ENCODE measurements at places on chromosomes 5 and 9.

- no peak for DNase-seq
Observed at GRCh38 chr9:77825361-77825760, 177.2 kb upstream of the GNA14 start.

DNA sequence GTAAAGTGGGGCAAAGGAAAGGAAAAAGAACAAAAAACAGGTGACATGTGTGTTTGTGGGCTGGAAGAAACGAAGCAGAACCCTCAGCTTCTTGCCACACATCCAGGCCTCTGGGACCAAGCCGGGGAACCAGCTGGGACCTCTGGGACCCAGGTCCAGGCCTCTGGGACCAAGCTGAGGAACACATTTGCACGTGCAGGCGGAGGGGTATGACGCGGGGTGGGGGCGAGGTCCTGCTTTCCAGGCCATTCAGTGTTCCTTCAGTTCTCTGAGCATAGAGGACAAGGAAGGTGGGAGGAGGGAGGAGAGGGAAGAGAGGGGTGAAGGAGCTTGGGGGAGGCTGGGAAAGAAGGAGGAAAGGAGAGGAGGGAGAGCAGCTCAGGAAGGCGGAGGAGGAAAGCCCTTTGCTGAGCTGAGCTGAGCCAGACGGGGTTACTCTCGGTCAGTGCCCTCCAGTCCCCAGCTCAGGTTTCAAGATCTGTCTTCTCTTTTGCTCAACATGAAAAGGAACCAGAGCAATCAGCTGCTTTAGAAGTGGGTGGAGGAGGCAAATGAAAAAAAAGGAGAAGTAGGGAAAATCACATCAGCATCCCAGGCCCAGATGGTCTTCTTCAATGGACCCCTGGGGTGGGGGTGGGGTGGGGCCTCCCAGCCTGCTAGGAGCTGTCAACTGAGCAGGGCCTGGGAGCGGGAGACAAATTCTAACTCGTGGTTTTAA, 59.1 kb downstream of the ABCA1 start:
- peak; percentile 77 for DNase-seq

DNA sequence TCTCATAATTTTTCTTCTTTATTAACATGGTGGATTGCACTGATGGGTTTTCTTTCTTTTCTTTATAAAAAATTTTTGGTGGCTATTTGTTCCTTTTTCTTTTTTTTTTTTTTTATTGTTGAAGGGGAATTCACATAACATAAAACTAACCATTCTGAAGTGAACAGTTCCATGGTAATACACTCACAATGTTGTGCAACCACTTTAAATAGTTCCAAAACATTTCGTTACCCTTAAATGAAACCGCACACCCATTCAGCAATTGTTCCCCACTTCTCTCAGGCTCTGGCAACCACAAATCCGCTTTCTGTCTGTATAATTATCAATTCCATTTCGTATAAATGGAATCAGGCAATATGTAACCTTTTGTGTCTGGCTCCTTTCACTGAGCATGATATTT, 11.7 kb upstream of the SETX start:
- no peak for DNase-seq

- DNase-seq = no peak
Observed at GRCh38 chr9:36878986-36879982, 154.8 kb downstream of the PAX5 start.

DNA sequence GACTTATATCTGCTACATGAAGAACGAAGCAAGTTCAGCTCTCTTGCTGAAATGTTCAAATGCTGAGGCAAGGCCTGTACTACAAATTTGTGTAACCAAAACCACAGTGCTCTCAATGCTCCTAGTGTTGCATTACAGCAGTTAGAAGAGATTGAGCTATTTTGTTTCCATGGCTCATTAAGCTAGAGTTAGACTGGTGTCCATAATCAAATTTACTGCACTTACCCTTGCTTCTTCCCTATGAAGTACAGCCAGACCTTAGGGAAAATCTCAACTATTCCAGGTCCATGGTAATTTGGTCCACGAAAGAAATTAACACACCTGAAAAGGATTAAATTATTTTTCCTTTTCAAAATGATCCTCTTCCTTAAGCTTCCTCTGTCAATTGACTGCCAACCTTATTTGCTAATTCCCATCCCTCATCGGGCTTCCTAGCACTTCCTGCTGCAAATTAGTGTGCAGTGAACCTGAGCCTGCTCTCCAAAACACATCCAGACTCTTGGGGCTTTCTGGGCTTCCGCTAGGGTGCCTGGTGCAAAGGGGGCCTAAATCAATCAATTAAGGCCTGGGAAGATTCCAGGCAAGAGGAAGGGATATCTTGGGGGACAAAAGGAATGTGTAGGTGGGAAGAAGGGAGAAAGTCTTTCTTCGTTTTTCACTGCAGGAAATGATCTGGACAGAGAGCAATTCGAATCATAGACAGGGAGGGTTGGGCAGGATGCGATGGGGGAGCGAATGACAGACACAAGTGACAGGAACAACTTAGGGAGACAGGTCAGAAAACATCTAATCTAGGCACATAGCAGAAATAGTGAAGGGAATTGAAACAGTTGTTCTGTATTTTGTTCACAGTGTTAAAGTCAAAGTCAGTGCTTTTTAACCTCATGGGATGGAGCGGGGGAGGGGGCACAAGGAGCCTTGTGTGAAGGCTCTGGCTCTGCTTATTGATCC, 542.4 kb downstream of the RAB3C start:
- peak; percentile 37 for DNase-seq

DNA sequence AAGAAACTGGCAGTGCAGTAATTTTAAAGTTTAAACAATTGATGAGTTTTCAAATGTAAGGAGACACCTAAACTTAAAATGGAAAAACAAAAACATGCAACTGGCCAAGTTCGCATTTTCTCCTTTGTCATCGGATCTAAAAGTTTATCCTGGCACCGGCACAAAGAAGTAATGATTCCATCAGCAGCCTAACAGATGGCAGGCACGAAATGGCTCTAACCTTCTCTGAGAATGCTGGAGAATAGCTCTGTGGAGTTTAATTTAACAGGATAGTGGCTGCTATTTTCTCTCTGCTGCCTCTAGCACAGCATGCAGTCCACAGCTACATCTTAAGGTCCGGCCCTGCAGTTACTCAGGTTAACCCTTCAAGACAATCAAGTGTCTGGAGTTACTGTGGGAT, 82.2 kb downstream of the PRELID2 start:
- DNase-seq = no peak

DNA sequence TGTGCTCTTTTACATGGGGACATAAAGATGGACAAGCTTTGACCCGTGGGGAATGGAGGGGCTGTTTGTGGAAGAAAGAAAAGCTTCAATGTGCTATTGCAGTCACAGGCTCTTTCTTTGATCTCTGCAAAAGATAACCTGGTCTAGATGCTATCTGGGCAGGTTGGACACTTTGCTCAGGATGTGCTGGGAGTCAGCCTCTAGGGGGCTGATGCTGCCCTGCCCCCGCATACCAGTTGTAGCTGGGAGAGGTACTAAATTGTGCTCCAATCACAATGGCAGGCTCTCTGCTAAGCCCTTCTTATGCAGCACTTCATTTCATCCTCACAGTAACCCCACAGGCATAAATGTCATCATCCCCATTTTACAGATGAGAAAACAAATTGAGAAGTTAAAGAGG, 67.2 kb downstream of the PSD2 start:
- no peak for DNase-seq

DNA sequence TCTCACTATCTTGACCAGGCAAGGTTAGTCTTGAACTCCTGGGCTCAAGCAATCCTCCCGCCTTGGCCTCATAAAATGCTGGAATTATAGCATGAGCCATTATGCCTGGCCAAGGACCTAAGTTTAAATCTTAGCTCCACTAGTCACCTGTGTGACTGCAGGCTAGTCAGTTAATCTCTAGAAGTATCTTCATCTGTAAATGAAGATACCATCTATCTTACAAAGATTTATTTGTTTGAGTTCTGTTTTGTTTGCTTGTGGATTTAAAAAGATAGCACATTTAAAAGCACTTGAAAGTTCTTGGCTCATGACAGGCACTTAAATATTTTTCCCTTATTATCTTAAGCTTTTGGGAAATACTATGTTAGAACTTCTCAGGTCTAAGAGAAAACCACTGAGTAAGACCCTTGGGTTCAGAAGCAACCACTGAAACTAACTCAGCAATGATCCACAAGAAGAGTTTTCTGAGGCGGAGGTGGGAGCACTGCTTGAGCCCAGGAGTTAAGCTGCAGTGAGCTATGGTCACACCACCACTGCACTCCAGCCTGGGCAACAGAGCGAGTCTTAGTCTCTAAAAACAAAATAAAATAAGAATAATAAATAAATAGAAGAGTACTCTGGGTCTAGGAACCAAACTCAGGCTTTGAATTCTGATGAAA, 19.1 kb downstream of the TMEM245 start:
- no peak for DNase-seq

- DNase-seq = no peak
Observed at GRCh38 chr5:1781726-1782384, 17.8 kb downstream of the MRPL36 start.

DNA sequence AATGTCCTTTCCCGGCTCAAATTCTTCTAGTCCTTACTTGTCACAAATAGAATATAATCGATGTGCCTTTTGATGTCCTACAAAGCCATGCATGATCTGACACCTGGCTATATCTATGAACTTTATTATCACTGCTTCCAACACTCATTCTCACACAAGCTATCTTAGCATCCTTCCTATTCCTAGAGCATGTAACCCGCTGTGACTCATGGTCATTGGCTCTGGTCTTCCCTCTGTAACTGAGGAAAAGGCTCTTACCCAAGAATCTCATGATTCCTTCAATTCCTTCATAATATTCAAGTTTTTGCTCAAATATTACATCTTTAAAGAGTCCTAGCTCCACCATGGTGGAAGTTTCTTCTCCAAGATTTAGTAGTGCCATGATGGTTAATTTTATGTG, 480.0 kb upstream of the PAPPA start:
- DNase-seq = no peak

DNA sequence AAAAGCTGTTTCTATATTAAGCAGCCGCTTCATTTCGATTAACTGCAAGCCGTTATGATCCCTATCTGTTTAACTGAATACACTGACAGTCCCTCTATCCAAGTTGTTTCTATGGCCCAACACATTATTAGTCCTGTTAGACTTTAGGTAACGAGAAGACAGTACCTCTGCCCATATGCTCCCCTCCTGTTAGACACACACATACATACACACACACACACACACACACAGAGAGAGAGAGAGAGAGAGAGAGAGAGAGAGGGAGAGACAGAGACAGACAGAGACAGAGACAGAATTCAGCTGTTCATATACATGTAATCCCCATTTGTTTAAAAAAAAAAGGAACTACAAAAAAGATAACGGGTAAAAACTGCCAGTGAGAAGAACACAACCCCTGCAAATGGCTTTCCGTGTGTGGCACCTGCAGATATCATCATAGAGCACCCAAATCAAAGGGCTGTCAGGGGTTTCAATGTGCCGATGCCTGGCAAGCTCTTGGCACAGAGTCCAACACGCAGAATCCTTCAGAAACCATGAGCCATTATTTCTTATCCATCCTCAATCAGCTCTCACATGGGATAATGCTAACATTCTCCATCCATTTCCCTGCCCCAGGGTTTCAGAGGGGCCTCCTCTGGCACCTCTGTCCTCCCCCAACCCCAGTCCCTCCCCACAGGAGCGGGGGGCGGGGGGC, 144.0 kb downstream of the MYO10 start:
- DNase-seq = no peak

- DNase-seq = peak; percentile 88
Observed at GRCh38 chr9:110744715-110745384, 76.3 kb downstream of the MUSK start.

DNA sequence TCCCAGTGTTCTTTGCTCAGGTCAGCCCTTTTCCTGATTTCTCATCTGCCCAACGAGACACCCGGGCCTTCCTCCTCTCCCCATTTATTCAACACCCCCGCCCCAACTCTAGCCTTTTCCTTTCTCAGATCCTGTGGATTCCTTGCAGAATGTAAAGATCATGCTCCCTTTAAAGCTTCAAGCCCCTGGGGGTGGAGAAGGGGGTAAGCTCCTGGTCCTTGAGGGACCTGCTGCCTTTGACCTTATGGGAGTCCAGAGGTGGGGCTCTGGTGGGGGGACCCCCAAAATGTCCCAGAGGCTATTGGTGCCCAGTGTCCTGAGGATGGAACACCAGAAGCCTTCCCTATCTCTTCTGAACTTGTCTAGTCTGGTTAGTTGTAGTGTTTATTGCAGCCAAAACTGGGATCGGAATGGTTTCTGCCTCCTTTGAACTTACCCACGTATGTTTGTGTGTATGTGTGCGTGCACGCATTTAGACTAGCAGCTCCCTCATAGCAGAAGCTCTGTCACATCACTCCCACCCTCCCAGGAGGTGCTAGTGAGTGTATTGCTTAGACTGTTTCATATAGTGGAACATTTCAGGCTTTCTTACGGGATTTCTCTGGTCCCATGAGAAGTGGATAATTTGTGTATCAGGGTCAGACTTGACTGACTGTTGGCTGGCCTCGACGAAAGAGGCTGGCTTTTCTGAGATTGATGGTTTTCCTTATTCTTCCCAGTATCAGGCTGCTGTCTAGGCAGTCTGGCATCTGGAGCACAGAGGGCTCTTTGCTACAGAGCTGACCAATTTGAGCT, 1.1 kb downstream of the GALNT10 start:
- no peak for DNase-seq

DNA sequence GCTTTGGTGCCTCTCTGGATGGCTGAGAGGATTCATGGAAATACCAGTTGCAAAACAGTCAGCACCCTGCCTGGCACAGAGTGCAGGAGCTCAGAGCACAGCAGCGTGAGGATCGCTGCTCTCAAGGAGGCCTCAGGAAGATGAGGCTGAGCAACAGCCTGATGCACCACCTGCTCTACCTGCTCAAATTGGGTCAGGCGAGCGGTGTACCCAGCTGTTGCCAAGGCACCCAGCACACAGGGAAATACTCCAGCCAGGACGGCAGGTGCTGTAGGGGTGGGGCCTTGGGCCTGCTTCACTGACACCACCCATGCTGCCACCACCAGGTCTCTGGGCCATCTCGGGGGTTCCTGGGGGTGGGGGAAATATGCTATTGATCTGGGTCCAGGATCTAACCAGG, 4.3 kb downstream of the EEIG1 start:
- no peak for DNase-seq

GRCh38 chr9:125758986-125759763, 12.0 kb downstream of the PBX3 start:
- DNase-seq = no peak

DNA sequence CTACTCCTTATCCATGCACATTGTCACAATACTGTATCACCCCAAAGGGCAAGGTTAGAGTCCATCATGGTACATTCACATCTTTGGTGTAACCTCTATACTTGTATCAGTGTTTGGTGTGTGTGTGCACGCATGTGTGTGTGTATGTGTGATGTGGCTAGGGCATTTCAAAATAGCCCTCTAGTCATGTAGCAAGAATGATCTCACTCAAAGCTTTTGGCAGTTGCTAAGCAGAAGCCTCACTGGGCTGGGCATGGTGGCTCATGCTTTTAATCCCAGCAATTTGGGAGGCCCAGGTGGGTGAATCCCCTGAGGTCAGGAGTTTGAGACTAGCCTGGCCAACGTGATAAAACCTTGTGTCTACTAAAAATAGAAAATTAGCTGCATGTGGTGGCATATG, 245.3 kb downstream of the ADGRV1 start:
- no peak for DNase-seq

DNA sequence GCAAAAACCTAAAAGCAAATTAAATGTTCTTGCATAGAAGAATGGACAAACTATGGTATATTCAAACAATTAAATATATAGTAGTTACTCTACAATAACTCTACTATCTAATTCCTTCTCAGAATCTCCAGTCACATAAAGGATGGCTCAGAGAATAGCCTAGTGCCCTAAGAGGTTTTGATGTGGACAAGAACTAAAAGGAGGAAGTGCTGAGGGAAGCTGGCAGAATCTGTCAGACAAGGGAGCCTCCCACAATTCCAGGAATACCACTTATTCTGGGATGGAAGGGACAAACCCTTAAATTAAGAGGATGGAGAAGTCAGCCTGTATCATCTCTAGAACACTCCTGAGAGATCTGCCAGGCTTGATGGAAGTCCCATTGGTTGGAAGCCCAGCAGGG, 30.4 kb downstream of the TNFSF8 start:
- DNase-seq = no peak
